ENCODE measurements at places on chromosomes 5 and 9. TPM values are rescaled to one million over a fixed set of nuclear protein-coding genes. Genes with fewer than 3 reads are reported as not detected.
A peak's percentile ranks its signal among the peaks of the same experiment; 100 is the strongest.

DNA sequence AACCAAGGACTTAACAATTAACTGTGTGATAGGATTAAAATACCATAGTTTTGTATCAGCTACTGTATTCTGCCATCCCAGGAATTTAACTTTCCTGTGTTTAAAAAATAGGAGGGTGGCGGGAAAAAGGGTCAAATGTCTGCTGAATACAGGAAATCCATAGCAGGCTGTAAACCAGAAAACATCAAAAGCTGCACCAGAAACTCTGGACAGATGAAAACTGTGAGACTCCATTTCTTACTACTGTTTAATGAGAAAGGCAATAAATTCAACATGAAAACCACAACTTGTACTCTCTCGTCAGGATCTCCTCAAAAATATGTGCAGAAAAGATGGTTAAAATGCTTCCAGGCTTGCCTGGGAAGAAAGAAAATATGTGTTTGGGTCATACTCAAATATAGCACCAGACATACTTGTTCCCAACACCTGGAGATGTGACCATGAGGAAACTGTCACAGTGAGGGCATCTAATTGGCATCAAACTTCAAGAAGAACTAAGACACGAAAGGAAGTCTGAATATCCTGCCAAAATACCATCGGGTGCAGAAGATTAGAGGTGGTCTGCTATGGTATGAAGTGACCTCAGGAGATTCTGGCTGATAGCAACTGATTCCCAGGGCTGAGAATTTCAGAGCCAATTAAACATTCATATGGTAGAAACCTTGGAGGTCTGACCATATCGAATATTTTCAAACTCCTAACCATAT lies 164.7 kb upstream of the TARS1 start:
- no peak overlapping the region for H3K27ac ChIP-seq
- DNase-seq, result no peak
- H3K27me3 ChIP-seq, result peaks cover 6% of the 10 kb centered on the region
- H3K4me3 ChIP-seq, result no peak overlapping the region
- peaks cover 35% of the 10 kb centered on the region for H3K4me1 ChIP-seq

DNA sequence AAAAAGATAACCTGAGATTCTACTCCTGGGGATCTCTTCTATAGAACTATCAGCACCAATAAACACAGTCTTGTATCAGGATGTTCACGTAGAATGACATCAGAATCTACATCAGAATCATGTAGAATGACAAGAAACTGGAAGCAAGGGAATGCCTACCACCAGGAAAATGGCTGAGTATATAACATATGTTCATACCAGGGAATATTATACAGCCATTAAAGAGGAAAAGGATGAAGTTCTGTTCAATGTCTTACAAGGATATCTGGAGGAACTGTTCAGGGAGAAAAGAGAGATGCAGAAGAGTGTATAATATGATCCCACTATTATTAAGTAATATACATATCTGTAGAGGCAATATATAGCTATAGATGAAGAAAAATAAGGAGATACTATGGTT lies 4.8 kb downstream of the ZBED3 start:
- H3K36me3 ChIP-seq, result peaks cover 29% of the 10 kb centered on the region
- H3K4me3 ChIP-seq, result no peak overlapping the region
- no peak for DNase-seq
- no peak overlapping the region for H3K27ac ChIP-seq

- H3K27ac ChIP-seq, result peak overlapping the region; percentile 27
- H3K4me1 ChIP-seq, result peaks cover 16% of the 10 kb centered on the region
- no peaks in the 10 kb centered on the region for H3K27me3 ChIP-seq
- H3K36me3 ChIP-seq, result peaks cover 13% of the 10 kb centered on the region
- DNase-seq, result no peak
- peak overlapping the region; percentile 69 for H3K4me3 ChIP-seq
These were observed 694 bp upstream of the REEP2 start for GRCh38 chr5:138438003-138438723.

The CATSPER3 gene
- total RNA-seq, result 1.1 TPM

The EQTN gene
- 1.4 TPM for total RNA-seq

DNA sequence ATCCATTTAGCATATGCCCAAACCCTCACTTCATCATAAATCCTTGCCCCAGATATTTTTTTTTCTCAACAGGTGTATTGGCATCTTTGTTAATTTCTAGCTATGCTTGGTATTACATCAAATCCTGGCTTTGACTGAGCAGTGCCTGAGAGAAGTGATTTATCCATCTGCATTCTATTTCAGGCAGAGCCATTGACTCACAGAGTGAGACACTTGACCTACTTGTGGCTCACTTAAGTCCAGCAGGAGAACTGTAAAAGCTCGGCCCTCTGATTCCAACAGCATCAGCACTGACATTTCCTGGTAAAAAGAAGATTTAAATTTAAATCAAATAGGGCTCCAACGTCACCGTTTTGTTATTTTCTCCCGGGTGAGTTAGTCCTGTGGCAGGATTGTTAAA lies 93.4 kb downstream of the PLK2 start:
- DNase-seq, result no peak
- H3K27ac ChIP-seq, result peak overlapping the region; percentile 57
- no peaks in the 10 kb centered on the region for H3K27me3 ChIP-seq

GRCh38 chr5:123171259-123171658 lies 82.2 kb downstream of the PRDM6 start:
- DNase-seq, result no peak
- no peaks in the 10 kb centered on the region for H3K27me3 ChIP-seq
- peaks cover 1% of the 10 kb centered on the region for H3K36me3 ChIP-seq
- H3K4me1 ChIP-seq, result peaks cover 26% of the 10 kb centered on the region
- no peak overlapping the region for H3K4me3 ChIP-seq

DNA sequence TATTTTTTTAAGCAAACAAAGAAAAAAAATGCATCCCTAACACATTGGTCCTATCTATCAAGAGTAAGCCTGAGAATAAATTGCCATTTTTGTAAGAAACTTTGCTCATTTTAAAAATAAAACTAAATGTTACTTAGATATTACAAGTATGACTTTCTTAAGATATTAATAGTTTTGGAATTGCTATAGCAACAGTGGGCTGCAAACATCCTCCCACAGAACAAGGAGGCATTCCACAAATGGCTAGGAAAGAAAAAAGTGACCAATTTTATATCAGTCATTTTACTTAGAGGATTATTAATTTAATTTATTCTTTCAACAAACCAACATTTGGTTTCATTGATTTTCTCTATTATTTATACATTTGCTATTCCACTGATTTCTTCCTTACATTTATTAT lies 63.7 kb downstream of the LURAP1L start:
- H3K4me1 ChIP-seq, result no peaks in the 10 kb centered on the region
- H3K4me3 ChIP-seq, result no peak overlapping the region
- no peak for DNase-seq
- H3K27me3 ChIP-seq, result no peaks in the 10 kb centered on the region
- no peak overlapping the region for H3K27ac ChIP-seq
- H3K36me3 ChIP-seq, result peaks cover 21% of the 10 kb centered on the region
